Calu3 (cell line): ENCODE measurements at places on chromosomes 5 and 9. TPM values are rescaled to one million over a fixed set of nuclear protein-coding genes. Genes with fewer than 3 reads are reported as not detected.

GRCh38 chr9:137255448-137256114 lies 454 bp downstream of the NELFB start:
- DNase-seq: peak; percentile 49

- no peak for DNase-seq
These were observed 120.8 kb upstream of the SLC27A6 start for GRCh38 chr5:128844354-128844923.

- no peak for DNase-seq
These were observed 586.3 kb downstream of the RAB3C start for GRCh38 chr5:59169081-59169767.

The C9orf43 gene
- 0.33 and 0.51 TPM in 2 replicates for total RNA-seq

The NEUROG1 gene
- total RNA-seq: not detected in 2 replicates

- no peak for DNase-seq
These were observed 132.9 kb downstream of the MVB12B start for GRCh38 chr9:126459546-126459945.

GRCh38 chr5:36552651-36553393 lies 53.6 kb upstream of the SLC1A3 start:
- DNase-seq: no peak

DNA sequence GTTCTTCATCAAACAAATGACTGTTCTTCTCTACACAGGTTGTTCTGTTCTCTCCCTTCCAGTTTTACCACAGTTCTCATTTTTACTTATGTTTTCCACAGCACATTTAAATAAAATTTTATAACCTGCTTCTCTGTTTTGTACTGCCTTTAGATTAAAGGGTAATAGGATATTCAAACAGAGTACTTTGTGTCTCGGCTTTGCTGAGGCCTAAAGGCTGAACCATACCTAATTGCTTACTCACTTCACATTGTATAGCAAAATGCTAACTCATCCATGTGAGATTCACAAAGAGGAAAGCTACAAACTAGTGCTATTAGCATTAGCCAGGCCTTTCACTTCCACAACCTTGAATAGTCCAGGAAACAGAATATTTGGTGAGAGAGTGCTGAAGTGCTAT lies 200.3 kb downstream of the TRPM3 start:
- DNase-seq: no peak

DNA sequence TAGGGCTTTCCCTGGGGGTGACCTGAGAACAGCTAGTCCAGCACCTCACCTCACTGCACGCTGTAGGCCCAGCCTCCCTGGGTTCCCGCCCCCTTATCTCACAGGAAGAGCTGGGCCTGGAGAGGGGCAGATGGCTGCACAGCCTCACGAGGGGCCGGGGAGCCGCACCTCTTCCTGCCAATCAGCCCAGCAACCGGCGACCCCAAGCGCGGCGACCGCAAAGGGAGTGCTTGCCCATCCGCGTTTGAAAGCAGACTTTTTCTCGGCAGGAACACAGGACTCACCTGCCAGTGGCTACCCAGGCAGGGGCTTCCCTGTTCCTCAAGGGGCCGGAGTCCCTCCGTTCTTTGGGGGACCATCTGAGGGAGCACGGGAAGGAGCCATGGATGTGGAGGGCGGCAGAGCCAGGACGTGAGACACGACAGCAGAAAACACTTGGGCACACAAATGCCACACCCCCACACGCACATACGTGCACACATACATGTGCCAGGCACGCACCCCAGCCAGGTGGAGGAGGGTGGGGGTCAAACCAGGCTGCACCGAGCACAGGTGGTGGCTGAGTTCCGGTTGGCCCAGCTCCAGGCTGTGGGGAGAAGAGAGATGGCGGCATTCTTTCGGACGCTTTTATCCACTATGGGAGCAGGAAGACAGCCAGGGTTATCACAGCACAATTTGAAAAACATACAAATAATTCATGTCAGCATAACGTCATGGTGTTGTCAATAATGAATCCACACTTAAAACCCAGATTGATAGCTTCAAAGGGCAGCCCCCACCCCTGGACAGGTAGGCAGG lies 11.3 kb downstream of the TMEM250 start:
- DNase-seq: no peak

DNA sequence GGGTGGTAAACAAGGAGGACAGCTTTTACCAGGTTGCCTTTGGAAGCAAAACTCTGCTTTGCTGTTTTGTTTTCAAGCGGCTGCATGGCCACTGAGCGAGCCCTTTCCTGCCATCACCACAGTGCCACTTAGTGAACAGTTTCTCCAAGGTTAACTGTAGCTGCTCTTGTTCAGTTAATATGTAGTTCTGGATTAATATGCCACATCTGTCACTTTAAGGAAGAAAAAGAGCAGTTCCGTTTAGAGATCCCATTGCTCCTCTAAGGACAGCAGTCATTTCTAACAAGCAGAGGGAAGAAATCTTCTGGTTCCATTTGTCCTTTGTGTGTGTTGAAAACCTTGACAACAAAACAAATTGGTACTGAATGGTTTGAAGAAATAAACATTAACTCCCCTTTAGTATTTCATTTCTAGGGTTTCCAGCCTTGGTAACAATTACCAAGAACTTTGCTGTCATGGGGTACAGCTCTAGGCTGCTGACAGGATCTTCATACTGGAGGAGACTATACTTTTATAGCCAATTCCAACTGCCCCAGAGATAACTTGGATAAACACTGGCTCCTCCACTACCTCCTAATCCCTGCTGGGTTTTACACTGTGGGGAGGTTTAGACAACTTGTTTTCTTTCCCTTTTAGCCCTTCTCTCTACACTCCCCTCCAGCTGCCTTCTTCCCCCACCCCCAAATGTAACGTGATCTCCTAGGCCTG lies 10.3 kb upstream of the ABL1 start:
- no peak for DNase-seq

The CAST gene
- 342 and 395 TPM in 2 replicates for total RNA-seq

GRCh38 chr9:112337547-112337946 lies 4.1 kb upstream of the PTBP3 start:
- DNase-seq: no peak

GRCh38 chr5:58466939-58467338 lies 7.1 kb upstream of the PLK2 start:
- DNase-seq: peak; percentile 45

The SHISAL2B gene
- total RNA-seq: not detected in 2 replicates

- no peak for DNase-seq
These were observed 132.8 kb upstream of the RUSC2 start for GRCh38 chr9:35357116-35357515.

GRCh38 chr5:93158841-93159240 lies 422.2 kb downstream of the NR2F1-AS1 start:
- DNase-seq: no peak

DNA sequence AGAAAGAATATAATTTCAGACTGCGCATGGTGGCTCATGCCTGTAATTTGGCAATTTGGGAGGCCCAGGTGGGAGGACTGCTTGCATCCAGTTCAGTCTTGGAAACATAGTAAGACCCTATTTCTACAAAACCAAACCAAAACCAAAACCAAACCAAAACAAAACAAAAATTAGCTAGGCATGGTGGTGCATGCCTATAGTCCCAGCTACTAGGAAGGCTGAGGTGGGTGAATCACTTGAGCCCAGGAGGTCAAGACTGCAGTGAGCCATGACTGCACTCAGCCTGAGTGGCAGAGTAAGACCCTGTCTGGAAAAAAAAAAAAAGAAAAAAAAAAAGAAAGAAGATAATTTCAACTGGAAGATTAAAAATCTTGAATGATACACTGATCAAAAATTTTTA lies 137.0 kb upstream of the ACOT12 start:
- DNase-seq: no peak

DNA sequence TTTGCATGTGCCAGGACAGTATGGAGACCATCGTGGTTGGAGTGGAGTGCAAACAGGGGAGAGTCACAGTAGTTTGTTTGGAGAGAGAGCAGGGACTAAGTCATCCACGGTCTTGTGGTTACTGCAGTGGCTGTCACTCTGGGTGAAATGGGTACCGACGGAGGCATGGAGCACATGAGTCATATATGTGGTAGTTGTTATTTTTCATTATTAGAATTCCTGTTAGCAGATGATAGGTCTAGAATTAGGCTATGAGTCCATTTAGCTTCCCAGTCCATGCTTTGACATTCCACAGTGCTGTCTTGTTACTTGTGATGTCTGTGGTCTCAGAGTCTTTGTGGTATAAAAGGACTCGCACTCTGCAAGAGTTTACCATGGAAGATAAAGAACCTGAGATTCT lies 303.9 kb downstream of the DMRT2 start:
- no peak for DNase-seq

GRCh38 chr5:74491586-74491985 lies 148.9 kb downstream of the ENC1 start:
- no peak for DNase-seq

The KCNMB1 gene
- not detected in 2 replicates for total RNA-seq

The TOR1A gene
- 34.2 and 36.3 TPM in 2 replicates for total RNA-seq

The ASS1 gene
- total RNA-seq: 40.3 and 78.9 TPM in 2 replicates

- no peak for DNase-seq
These were observed 286.6 kb downstream of the FER start for GRCh38 chr5:109034306-109034705.

DNA sequence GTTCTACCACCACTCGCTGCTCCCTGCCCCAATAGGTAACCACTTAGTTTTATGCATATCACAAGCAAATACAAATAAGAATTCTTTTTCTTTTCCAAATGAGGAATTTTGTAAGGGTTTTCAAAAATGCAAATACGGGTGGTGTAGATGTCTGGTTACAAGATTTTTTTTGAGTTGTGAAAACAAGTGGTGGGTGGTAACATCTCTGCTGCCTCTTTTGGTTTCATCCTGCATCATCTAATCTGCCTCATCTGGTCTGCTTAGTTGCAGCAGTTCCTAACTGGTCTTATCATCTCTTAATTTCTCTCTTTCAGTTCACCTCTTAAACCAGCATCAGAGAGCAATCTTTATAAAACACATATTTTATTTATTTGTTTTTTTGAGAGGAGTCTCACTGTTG lies 5.3 kb downstream of the NFX1 start:
- no peak for DNase-seq

GRCh38 chr9:81035171-81035570 lies 654.2 kb downstream of the TLE1 start:
- DNase-seq: no peak

The TSSK1B gene
- not detected in 2 replicates for total RNA-seq
